ENCODE measurements at places on chromosomes 1 and 21.

GRCh38 chr1:72271555-72272085, 10.7 kb downstream of the NEGR1 start:
- DNase-seq = no peak

DNA sequence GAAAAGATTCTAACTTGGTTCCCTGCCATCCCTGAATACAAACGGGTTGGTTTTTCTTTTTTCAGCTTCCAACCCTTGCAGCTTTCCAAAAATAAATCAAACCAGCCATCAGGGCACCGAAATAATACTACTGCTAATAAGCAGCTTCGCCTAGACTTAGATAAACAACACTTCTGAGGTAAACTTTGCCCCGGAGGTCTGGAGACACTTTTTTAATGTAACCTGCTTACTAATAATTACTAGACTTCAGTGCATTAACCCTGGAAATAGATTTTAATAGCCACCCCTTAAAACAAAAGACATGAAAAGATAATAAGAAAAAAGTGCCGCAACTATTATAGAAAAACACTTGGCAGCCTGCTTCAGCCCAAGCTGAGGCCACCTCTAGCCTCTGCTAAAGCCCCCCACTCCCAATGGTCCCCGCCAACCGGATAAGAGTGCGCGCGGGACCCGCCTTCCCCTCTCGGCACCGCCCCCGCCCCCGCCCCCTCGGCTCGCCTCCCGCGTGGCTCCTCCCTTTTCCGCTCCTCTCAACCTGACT, 405 bp upstream of the GADD45A start:
- no peak for DNase-seq

DNA sequence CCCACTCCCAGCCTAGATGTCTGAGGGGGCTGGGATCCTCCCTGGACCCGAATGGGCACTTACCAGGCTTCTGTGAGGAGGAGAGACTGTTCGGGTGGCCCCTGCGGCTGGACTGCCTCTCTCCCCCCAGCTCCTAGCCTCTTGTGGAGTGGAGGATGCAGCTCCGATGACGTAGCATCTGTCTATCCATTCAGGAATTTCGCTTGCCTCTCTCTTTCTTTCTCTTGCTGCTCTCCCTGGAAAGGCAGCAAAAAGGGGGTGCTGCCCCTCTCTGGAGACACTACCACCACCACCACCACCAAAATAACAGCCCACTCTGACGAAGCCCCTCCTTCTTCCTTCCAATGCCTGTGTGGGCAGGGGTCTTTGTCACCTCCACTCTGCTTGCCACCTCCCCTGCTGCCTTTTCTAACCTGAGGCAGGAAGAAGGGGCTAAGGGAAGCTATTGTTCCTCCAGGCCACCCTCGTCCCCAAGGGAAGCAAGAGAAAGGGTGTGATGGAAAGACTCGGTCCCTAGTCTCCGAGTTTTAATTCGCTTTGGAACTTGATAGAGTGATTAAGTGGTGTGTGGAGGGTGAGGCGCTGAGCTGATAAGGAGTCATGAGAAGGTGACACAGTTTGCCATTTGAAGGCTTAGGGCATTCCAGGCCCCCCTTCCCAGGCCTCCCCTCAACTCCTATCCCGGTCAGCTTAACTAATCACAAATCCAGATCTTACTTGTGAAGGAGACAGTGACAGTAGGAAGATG, 60.5 kb downstream of the RHBG start:
- no peak for DNase-seq

DNA sequence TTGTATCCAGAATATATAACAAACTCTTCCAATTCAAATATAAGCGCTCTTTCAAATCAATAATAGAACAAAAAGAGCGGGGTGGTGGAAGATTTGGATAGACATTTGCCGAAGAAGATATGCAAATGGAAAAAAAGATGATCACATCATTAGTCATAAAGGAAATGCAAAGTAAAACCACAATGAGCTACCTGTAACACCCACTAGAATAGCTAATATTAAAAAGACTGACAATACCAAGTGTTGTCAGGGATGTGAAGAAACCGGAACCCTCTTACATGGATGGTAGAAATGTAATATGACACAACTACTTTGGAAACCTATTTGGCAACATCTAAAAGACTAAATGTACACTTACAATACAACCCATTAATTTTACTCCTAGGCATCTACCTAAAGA, 5.7 kb upstream of the TRAF5 start:
- DNase-seq = no peak

- DNase-seq = no peak
Measured at GRCh38 chr1:243846761-243847160, 3.3 kb downstream of the AKT3 start.

GRCh38 chr1:44634606-44635189, 39.6 kb downstream of the TMEM53 start:
- DNase-seq = no peak

- DNase-seq = no peak
Measured at GRCh38 chr1:181430015-181430885, 53.1 kb upstream of the CACNA1E start.

GRCh38 chr1:119622311-119623192, 25.5 kb downstream of the ZNF697 start:
- no peak for DNase-seq

GRCh38 chr1:29227511-29227910, 3.2 kb downstream of the MECR start:
- DNase-seq = no peak

DNA sequence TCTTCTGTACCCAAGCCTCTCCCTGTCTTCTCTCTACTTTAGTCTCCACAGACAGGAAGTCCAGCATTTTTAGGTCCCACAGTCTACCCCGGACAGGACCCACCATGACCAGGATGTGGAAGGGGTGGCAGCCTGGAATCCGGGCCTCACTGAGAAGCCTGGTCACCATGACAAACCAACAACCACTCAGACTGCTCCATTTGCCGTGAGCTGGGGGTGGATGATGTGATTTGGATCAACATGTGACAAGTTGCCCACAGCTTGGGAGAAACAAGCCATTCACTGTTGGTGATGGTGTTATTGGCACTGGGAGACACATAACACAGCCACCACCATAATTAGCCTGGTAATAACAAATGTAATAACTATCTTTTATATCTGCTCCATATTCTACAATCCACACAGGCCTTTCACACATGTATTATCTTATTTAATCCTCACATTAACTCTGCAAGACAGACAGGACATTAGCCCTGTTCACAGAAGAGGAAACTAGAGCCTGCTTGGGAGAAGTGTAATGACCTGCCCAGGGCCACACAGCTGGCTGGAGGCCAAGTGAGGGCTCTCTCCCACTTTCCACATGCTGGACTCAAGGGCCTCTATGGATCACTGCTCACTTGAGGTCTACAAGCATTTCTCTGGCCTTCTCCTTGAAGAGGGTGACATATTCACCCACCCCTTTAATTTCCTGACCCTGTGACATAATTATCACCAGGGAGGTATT, 22.9 kb downstream of the MEF2D start:
- DNase-seq = no peak

DNA sequence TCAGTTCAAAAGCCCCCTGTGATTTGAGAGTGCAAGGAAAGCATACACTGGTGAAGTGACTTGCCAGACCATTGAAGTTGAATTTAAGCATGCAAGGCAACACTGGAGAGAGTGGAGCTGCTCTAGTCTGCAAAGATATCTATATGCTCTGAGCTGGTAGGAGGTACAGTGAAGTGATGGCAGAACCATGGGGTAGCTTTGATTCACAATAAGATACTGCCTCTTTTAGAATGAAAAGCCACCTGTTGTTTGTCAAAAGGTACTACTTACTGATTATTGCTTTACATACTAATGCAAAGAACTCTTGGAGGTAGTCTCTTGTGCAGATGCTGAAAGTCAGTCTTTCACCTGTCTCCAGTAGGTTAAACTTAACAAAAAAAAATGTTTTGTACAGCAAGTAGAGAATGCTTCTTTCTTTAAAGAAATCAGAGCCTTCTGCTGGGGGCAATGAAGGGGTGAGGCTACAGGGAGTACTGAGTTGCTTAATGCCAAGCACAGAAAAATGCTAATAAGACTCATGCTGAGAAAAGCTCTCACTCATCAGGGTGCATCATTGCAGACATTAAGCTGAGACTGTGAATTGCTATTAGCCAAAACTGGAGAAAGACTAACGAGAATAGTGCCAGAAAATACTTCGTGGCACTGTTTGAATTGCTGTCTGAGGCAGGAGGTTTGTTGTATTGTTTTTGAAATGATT, 1150.5 kb upstream of the TMPRSS15 start:
- DNase-seq = no peak

GRCh38 chr1:167239257-167239656, 18.6 kb downstream of the POU2F1 start:
- DNase-seq = no peak

GRCh38 chr1:235012436-235013210, 116.0 kb downstream of the TOMM20 start:
- DNase-seq = no peak

- DNase-seq = no peak
Measured at GRCh38 chr1:193102662-193103061, 2.6 kb downstream of the GLRX2 start.

DNA sequence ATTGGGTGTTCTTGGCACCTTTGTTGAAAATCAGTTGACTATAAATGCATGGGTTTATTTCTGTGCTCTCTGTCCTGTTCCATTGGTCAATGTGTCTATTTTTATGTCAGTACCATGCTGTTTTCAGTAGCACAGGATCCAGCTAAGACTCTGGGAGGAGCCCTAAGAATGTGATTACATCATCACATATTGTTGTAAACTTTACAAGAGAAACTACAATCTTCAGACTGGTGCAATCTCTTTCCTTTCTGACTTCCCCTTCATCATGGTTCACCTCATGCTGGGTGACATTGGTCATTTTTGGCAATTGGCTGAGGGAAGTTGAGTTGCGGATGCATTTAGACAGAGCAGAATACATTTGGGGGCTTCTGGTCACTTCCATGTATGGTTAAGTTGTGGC, 88.4 kb downstream of the C21orf91 start:
- DNase-seq = no peak

DNA sequence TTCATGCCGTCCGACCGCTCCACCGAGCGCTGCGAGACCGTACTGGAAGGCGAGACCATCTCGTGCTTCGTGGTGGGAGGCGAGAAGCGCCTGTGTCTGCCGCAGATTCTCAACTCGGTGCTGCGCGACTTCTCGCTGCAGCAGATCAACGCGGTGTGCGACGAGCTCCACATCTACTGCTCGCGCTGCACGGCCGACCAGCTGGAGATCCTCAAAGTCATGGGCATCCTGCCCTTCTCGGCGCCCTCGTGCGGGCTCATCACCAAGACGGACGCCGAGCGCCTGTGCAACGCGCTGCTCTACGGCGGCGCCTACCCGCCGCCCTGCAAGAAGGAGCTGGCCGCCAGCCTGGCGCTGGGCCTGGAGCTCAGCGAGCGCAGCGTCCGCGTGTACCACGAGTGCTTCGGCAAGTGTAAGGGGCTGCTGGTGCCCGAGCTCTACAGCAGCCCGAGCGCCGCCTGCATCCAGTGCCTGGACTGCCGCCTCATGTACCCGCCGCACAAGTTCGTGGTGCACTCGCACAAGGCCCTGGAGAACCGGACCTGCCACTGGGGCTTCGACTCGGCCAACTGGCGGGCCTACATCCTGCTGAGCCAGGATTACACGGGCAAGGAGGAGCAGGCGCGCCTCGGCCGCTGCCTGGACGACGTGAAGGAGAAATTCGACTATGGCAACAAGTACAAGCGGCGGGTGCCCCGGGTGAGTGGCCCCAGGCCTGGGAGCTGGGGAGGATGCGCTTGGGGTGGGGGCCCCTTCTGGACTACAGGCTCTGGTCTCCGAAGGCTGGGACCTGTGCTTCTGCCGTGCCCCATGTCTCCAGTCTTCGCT, 1.1 kb downstream of the SKI start:
- DNase-seq = peak; percentile 45

DNA sequence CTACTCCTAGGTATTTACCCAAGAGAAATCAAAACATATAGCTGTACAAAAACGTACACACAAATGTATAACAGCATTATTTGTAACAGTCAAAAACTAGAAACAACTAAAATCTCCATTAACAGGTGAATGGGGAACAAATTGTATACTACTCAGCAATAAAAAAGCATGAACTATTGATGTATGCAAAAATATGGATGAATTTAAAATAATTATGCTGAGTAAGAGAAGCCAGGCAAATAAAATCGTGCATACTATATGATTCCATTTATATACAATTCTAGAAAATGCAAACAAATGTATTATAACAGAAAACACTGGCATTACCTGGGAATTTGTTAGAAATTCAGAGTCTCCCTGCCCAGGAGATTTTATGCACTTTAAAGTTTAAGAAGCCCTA, 150.1 kb downstream of the GDAP2 start:
- DNase-seq = no peak

GRCh38 chr21:42495765-42496119, 282 bp downstream of the RSPH1 start:
- no peak for DNase-seq

- DNase-seq = no peak
Measured at GRCh38 chr1:31228986-31229385, 10.7 kb downstream of the NKAIN1 start.

DNA sequence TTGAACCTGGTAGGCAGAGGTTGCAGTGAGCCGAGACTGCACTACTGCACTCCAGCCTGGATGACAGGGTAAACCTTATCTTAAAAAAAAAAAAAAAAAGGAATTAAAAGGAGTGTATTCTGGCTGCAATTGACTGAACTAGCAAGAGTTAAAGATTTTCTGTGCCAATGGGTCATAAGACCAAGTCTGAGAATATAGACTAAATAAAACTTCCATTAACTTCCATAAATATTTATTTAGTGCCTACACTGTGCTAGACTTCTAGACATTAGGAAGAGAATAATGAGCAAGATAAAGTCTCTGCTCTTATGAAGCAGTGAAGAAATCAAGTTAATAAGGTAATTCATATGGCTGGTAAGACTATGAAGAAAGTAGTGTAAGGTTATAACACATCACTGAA, 27.2 kb downstream of the DPH5 start:
- DNase-seq = no peak

GRCh38 chr1:152645146-152645545, 18.0 kb upstream of the LCE2D start:
- no peak for DNase-seq

DNA sequence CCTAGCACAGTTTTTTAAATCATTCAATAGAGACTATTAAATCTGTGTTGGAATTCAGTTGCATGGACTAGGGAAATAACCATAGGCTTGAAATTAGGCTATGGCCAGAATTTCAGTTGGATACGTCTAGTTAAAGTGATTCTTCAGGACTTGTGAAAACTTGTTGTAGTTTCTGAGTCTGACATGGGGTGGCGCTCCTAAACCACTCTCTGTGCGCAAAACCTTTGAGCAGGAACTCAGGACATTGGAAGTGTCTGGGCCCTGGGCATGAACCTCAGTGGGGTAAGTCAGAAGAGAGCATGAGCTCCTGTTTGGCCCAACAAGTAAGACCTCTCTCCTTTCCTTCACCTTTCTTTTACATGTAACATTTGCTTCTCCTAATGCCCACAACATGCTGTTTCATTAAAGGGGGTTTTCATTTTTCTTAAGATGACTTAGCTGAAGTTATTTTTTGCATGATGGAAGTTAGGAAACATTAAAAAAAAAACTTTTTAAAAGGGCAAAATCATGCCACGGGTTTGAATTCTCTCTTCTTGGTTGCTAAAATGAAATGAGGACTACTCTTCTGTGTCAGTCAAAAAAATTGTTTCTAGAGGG, 17.1 kb upstream of the CCDC190 start:
- DNase-seq = no peak

- DNase-seq = no peak
Measured at GRCh38 chr1:85936470-85936869, 220.1 kb downstream of the COL24A1 start.
